Fibroblast of pulmonary artery (primary cell): ENCODE measurements at places on chromosomes 1 and 21.

DNA sequence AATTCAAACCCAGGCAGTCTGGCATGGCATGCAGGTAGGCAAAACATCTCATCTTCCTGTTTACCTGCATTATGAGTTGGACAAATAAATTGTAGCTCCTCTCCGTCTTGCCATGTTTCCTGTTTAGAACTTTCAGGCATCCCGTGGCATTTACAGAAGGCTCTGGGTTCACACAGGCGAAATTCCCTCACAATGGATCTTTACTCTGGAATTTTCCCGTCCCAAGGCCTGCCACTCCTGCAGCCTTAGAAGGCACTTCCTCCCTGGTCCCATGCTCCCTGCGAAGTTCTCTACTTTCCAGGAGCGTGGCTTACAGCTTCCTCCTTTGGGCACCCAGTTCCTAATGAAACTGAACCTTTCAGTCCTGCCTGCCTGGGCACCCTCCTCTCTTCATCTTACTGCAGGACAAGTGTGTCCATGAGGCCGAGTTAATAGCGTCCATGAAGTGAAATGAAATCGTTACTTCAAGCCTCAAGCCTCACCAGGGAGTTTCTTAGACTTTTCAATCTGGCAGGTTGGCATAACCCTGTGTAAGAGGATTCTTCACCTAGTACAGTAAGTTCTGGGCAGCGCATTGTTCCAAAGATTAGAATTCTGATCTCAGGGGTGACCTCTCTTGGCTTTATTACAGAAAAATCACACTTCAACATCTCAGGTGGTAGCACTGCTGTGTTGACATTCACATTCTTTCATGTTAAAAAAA, 36.8 kb upstream of the AHCYL1 start:
- no peak for DNase-seq

GRCh38 chr1:114700036-114700600, 4.8 kb upstream of the AMPD1 start:
- DNase-seq: no peak

- peak; percentile 94 for DNase-seq
Measured at GRCh38 chr1:15834406-15835204, 12.9 kb upstream of the SPEN start.

DNA sequence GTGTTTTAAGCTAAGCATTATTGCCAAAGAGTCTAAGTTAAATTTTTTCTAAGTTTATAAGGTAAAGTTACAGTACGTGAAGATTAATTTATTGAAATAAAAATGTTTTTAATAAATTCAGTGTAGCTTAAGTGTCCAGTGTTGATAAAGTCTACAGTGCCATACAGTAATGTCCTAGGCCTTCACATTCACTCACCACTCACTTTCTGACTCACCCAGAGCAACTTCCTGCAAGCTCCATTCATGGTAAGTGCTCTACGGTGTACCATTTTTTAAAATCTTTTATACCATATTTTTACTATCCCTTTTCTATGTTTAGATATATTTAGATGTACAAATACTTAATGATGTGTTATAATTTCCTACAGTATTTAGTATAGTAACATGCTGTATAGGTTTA, 173.2 kb downstream of the CACNA1E start:
- DNase-seq: no peak

GRCh38 chr1:222794656-222795474, 20.0 kb upstream of the DISP1 start:
- no peak for DNase-seq

- DNase-seq: no peak
Measured at GRCh38 chr1:71362076-71362475, 281.2 kb upstream of the ZRANB2 start.

GRCh38 chr1:177423090-177423489, 252.3 kb downstream of the BRINP2 start:
- DNase-seq: no peak

DNA sequence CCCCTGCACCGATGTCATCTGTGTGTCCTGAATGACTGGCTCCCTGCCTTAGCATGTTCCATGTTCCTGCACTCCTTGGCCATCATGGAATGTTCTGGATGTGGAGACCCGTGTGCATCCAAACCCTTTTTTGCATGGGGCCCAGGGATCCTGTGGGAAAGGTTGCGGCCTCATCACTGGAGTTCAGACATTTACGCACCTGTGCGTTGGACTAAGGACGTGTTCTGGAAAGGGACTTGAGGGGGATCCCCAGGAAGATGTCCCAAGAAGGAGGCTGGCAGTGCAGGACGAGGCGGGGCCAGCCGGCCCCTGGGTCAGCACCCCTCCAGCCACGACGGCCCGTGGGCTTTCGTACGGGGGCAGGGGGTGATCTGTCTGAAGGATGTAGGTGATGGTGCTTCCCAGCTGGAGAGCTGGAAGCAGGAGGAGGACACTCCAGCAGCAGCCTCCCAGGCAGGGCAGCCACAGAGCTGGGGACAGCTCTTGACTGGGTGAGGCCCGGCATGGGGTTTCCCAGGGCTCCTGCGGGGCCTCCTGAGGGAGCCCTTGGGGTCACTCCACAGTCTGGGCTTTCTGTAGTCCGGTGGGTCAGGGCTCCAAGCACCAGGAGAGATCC, 67.2 kb downstream of the SCCPDH start:
- DNase-seq: no peak

GRCh38 chr1:193494368-193494767, 308.0 kb upstream of the B3GALT2 start:
- DNase-seq: no peak

GRCh38 chr21:17051054-17051453, 461.8 kb upstream of the CXADR start:
- DNase-seq: no peak

GRCh38 chr1:34597877-34598514, 156.9 kb upstream of the GJB5 start:
- peak; percentile 26 for DNase-seq

DNA sequence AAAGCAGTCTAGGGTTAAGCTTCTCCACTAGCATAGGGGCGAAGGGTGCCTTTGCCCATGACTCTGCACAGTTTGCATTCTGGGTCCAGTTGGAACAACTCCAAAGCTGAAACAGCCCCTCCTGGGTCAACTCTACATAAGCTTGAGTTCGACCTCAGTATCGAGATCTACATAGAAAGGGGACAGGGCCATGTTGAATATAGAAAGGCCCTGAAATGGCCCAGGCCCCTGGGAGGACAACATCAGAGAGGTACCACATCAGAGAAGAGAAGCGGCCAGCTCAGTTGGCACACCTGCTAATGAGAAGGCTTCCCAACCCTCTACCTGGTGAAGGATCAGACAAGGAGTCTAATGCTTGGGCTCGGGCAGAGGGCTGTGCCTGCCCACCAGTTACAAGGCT, 1.6 kb downstream of the DENND2D start:
- DNase-seq: no peak

GRCh38 chr1:147840909-147841308, 61.7 kb upstream of the GJA8 start:
- no peak for DNase-seq

DNA sequence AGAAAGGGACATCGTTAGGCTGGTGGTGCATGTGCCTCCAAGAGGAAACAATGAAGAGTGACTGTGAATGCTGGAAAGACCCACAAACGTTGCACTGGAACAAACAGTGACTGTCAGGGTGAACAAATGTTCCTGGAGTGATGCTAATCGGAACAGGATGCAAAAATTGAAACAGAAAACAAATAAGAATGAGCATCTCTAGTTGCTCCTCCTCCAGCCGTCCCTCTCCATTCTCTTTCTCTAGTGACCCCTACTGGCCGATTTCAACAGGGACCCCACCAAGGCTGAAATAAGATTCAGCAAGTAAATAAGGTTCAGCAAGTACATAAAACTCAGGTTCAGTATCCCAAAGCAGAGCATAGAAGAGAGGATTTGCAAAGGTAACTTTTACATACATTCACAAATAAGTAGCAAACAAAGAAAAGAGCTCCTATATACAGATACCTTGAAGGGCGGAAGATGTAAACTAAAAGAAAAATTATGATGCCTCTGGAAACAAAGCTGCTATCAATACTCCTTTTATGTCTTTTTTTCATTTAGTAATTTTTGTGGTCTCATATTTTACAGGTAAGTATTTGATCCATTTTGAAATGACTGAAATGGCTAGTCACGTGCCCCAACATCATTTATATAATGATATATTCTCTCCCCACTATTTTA, 836.1 kb upstream of the ADAMTS5 start:
- peak; percentile 51 for DNase-seq

- no peak for DNase-seq
Measured at GRCh38 chr21:16084776-16085364, 355.1 kb downstream of the USP25 start.

DNA sequence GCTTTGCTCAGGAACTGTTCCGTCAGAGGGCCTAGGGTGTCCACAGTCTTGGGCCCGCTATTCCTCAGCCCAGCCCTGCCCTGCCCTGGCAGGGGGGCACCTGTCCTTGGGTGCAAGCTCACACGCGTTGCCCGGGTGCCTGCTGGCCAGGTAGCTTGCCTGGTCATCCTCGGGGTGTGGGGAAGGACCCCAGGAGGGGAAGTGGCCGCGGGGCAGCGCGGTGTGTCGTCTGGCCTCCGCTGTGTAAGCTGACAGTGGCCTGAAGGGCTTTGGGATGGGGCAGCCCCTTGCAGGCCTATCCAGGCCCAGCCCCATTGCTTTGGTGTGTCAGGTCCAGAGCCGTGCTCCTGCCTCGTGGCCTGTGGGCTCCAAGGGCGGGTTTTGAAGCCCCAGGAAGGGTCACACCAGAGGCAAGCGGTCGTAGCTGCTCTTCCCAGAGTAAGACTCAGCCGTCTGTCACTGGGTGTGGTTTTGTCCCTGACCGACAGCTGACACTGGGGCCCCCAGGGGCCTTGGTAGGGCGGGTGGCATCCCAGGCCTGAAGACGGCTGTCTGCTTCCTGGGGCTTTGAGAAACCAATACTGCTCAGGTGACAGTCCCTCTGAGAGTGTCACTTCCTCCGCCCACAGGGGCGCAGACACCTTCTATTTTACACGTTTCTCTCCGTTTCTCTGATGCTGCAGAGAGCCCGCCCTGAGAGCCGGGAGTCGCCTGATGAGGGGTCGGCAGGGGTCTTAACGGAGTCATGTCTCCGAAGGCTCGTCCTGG, 72.1 kb downstream of the SKI start:
- DNase-seq: no peak

- DNase-seq: no peak
Measured at GRCh38 chr1:45134461-45134873, 71.9 kb downstream of the ZSWIM5 start.

DNA sequence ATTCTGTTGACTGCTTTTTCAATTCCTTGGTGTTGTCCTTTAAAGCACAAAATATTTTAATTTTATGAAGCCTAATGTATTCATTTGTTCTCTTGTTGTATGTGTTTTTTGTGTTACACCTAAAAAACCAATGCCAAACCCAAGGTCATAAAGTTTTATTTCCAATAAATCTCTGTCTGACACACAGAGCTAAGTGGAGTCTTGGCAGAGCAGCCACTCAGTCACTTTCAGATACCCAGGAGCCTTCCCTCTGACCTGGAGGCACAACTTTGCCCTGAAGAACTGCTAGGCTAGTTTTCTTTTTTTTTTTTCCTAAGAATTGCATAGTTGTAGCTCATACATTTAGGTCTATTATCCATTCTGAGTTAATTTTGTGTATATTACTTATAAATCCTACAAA, 71.2 kb upstream of the BCL9 start:
- no peak for DNase-seq

DNA sequence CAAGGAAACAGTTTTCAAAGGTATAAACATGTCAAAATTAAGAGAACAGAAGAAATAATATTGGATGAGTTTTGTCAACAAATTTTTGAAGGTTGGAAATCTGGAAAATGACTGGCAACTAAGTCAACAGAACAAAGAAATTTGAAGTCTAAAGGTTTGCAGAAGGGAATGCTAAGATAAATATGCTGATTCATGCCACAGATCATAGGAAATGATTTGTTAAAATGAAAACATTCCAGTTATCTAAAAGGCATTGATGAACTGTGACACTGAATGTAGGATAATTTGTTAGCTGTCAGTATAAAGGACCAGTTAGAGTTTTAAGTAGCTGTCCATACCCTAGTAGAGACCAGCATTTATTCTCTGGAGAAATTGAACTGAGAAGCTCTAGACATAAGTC, 157.9 kb upstream of the CHRM3 start:
- no peak for DNase-seq

DNA sequence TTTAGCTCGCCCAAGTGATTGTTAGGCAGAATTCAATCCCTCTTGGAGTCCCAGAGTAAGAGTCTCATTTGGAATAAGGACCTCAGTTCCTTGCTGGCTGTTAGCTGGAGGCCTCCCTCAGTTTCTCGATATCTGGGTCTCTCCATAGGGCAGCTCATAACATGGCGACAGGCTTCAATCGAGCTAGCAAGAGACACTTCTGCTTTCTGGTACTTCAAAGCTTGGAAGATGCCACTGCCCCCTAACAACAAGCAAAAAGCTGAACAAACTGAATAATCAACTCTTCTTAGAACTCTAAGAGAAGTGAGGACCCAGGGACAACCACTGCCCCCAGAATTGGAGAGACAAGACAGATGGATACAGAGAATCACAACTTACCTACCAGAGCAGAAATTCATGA, 86.2 kb downstream of the TEX35 start:
- DNase-seq: no peak
